Calu3 (cell line): ENCODE measurements at places on chromosomes 2 and 18.
A peak's percentile ranks its signal among the peaks of the same experiment; 100 is the strongest.

DNA sequence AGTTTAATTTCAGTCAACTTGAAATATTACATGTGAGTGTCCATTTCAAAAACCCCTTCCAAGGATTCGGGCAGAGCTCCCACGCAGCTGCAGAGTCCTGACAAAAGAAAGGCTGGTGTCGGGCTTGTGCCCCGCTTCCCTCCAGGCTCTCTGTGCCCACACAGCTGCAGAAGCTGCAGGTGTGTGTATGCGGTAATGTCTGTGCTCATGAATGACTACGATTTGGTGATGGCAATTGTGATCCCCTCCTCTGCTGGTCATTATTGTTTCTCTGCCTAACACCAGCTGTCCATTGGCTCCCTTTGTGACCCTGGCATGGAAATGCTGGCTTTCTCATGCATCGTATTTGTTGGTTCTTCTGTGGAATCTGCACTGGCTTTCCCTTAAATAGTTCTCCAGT lies 224.8 kb downstream of the NUP35 start:
- DNase-seq = no peak

- no peak for DNase-seq
These were observed 7.4 kb upstream of the RNF125 start for GRCh38 chr18:32011193-32011592.

GRCh38 chr2:52264488-52264887 lies 1232.6 kb upstream of the NRXN1 start:
- DNase-seq = no peak

DNA sequence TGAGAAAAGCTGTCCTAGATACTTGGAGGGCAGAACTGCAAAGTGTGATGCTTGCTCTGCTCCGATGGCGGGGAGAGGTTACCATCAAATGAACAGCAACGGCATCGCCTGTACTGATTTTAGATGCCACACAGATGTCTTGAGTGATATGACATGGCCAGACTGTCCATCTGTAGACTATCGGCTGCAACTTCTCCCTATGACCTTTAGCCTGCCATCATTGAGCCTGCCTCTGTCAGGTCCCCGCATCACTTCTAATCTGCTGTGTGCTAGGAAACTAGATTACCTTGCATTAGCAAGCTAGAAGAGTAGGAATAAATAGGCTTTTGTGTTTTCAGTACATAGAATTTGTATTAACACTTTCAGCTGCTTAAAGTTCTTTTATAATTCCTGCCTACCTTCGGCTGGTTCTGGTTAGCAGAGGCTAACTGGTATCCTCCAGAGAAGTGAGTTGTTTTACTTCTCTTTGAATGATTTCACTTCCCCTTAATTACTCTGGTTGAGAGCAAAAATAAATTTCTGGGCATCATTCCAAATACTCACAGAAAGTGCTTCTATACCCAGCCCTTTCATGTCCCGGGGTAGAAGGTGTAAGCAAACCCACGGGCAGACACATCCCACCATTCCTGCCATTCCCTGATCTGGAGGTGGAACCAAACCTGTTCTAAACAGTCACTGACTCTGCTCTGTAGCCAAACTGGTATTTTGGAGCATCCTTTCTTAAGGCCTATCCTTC lies 24.0 kb downstream of the GAREM2 start:
- no peak for DNase-seq

DNA sequence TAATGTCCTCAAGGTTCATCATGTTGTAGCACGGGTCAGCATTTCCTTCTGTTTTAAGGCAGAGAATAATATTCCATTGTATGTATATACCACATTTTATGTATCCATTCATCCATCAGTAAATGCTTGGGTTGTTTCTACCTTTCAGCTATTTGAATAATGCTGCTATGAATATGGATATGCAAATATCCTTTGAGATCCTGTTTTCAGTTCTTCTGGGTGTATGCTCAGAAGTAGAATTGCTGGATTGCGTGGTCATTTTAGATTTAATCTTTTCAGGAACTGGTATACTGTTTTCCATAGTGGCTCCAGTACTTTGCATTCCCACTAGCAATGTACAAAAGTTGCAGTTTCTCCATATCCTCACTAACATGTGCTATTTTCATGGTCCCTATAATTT lies 13.4 kb upstream of the ASB1 start:
- DNase-seq = no peak

- no peak for DNase-seq
These were observed 289.4 kb upstream of the COL3A1 start for GRCh38 chr2:188684795-188685194.

DNA sequence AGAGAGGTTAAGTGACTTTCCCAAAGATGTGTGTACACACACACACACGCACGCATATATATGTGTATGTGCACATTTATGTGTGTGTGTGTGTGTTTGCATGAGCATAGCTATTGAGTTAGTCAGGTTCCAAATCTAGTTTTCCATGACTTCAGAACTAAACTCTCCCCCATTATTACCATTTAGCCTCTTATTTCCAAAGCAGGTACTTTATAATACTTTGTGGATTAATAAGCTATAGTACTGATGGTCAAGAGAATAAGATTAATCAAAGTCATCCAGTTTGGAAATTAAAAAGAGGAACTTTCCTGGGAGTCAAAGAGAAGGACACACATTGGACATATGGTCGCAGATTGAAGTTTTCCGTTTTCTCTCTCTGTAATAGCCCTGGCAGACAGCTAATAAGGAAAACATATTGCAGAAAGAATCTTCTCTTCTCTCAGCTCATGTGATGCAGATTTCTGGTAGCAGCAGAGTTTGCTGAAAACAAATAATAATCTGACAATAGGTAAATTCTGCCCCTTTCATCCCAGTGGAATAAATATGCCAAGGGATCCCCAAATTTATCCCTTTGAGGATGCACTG lies 410.9 kb upstream of the TCF4 start:
- no peak for DNase-seq

DNA sequence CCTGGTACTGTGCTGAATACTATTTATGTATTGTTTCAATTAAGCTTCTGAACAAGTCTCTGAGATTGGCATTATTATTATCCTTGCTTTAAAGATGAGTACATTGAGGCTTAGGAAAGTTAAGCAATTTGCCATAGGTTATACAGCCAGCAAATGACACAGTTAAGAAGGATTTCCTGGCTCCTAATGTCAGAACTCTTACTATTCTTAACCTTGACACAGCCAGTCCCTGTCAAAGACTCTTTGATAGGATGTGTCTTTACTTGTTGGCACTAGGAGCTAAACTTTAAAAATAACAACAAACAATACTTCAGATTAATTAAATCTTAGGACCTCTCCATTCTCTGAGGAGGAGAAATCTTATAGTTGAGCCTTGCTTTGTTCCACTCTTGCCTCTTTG lies 70.6 kb downstream of the UBR3 start:
- DNase-seq = no peak

DNA sequence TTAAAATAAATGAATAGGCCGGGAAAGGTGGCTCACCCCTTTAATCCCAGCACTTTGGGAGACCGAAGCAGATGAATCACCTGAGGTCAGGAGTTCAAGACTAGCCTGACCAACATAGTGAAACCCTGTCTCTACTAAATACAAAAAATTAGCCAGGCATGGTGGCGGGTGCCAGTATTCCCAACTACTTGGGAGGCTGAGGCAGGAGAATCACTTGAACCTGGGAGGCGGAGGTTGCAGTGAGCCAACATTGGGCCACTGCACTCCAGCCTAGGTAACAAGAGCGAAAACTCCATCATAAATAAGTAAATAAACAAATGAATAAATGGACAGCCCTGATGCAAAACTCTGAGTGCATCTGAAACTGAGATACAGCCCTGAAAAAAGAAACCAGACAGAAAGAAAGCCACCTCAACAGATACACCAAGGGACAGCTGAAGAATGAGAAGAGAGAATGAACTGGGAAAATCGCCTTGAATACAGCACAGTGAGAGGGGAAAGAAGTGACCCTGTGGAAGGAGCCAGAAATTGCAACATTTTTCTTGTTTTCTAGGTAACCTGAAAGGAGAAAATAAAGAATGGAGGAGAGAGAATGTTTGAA lies 64.4 kb downstream of the TRABD2A start:
- DNase-seq = no peak

DNA sequence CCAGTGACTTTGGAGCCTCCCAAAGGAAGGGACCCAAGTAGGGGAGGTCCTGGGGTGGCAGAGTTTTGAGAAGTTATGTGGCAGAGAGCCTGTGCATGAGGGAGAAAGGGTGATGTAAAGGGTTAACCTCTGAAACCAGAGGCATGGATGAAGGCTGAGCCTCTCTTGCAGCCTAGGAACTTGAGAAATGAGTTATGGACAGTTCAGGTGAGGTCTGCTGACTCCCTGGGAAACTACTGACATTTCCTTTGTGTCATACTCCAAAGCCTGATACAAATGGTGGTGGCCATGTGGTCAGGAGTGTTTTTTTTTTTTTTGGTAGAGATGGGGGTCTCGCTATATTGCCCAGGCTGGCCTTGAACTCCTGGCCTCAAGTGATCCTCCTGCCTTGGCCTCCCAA lies 12.4 kb upstream of the GNLY start:
- DNase-seq = no peak

DNA sequence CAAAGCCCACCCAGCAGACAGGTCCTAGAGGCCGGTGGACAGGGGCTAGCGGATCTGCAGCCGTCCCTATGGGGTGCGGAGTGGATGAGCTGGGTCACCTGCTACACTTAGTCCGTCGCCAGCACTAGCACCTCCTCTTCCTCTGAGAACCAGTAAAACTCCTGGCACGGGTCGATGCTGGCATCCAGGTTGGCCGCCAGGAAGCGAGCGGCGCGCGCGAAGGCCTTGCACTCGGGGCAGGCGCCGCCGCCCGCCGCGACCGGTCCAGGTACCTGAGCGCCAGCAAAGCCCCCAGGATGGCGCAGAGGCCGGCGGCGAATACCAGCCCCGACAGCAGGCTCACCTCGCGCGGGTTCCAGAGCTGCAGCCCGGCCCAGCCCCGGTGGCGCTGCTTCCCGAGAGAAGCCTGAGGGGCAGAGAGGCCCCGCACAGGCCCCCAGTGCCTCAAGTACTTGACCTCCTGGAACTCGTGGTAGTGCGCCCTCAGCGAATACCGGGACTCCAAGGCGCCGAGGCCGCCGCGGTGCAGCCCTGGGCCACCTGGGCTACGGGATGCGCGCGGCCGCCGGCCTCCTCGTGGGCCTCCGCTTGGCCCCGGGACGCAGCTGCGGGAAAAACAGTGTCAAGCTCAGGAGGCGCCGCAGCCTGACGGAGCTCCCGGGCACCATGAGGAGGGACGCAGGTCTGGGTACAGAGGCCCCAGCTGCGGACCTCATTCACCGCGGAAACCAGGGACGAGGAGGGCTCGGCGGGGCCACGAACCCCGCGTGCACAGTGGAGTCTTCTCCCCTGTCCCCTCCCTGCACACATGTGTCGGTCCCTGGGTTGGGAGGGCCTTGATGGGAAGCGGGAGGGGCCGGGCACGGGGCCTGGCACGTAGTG lies 27.5 kb upstream of the ALPP start:
- peak; percentile 31 for DNase-seq

DNA sequence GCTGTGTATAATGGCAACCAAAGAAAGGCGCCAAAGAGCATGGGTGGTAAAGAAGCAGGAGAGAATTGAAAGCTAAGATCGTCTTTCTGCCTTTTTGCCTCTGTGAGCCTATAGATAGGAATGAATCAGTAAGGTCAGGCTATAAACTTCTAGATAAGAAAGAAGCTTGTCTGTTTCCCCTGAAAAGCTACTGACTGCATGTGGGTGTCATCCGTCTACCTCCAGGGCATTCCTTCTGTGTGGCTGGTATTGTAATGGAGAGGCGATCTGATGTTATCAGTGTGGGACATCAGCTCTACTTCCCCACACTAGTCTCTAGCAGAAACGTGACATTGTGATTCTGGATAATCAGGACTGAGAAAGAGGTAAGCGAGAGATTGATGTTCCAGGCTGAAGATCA lies 63.4 kb upstream of the PLA2R1 start:
- DNase-seq = no peak

- no peak for DNase-seq
These were observed 51.3 kb upstream of the CERS6 start for GRCh38 chr2:168404764-168405163.

DNA sequence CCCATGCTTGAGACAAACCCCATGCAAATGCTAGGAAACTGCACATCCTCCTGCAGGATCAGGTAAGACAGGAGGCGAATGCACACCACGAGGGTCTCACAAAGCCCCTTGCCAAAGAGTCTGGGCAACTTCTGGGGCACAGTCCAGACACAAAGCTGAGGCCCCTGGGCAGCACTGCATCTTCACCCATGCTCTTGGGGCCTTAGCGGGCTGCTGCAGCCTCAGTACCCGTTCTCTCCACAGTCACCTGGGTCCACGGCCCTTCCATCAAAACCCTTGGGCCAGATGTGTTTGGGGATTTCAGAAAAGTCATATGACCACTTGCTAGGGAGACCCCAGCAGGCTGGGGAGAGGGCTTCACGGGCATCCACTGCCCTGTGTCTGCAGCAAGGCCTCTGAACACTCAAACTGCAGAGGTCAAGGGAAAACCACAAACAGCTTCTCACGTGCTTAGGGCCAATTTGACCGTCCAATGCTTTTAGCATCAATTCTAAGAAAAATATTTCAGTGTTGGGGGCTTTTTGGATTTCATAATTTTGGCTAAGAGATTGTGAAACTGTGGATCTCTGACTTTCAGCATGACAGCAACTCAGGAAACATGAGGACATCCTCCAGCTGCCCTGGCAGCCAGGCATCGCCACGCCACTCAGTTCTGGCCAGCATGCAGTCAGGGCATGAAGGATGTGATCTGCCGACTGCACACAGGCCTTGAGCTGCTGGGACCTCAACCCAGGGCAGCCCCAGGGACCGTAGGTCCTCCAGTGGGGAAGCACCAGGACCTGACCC lies 20.0 kb downstream of the PASK start:
- DNase-seq = no peak

GRCh38 chr2:45654250-45654649 lies 2.8 kb downstream of the PRKCE start:
- no peak for DNase-seq

DNA sequence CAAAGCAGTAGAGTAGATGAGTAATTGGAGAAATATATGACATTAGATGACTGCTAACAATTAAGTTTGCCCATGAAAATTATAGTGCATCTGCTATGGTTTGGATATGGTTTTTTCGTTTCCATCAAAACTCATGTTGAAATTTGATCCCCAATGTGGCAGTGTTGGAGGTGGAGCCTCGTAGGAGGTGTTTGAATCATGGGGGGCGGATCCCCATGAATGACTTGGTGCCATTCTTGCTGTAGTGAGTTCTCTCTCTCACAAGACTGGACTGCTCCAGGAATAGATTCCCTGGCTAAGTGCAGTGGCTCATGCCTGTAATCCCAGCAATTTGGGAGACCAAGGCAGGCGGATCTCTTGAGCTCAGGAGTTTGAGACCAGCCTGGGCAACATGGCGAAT lies 9.7 kb upstream of the CUL3 start:
- no peak for DNase-seq

- no peak for DNase-seq
These were observed 20.3 kb downstream of the GKN2 start for GRCh38 chr2:68932402-68932801.
